ENCODE measurements at places on chromosomes 11 and 22.
A peak's percentile ranks its signal among the peaks of the same experiment; 100 is the strongest.

GRCh38 chr11:64241491-64242374 lies 838 bp downstream of the FKBP2 start:
- no peak for DNase-seq

DNA sequence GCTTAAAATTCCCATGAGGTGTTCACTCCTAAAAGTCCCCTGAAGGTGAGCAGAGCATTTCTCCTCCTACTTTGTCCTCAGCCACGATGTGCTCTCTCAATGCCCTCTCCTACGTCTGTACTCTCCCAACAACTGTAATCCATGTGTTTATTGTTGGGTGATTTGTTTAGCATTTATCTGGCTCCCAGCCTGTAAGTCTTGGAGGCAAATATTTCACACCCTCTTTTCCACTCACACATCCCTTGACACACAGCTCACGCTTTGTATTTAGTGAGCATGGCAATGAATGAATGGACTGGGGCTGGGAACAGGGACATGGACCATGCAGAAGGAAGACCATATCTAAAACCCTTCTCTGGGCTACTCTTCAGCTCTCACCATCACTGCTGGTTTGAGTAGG lies 22.6 kb downstream of the HTR3A start:
- no peak for DNase-seq

GRCh38 chr11:120208001-120208441 lies 2.8 kb upstream of the OAF start:
- DNase-seq = no peak

GRCh38 chr11:63417174-63417852 lies 47.7 kb downstream of the SLC22A9 start:
- no peak for DNase-seq

GRCh38 chr11:34359548-34359891 lies 1.7 kb upstream of the ABTB2 start:
- DNase-seq = no peak

GRCh38 chr11:11884774-11885481 lies 43.2 kb downstream of the USP47 start:
- no peak for DNase-seq

DNA sequence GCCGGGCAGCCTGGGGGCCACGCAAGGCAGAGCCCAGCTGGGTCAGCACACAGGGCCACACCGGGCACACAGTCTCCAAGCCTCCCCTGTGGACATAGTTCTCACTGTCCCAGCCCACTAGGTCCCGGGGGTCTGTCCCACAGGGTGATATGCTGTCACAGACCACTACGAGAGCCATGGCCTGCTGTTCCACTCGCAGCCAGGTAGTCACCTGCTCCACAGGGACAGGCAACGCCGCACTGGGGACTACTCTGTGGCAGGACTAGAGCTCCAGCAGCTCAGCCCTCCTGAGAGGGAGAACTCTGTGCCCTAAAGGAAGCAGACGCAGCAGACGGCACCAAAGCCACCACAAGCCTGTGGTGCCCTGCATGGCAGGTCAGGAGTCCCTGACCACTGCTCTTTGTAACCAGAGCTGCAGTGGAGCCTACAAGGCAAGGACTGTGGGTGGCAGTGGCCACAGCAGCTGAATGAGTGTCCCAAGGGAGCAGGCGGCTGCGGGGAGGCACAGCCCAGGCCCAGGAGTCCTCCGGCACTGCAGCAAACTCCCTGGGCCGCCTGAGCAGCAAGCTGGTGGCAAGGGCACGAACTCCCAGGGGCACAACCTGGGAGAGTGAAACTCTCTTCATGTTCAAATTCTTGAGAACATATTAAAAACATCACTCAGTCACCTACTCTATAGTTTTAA lies 171.2 kb upstream of the GRK3 start:
- no peak for DNase-seq

- no peak for DNase-seq
These were observed 4.4 kb downstream of the TMEM109 start for GRCh38 chr11:60918251-60918938.

DNA sequence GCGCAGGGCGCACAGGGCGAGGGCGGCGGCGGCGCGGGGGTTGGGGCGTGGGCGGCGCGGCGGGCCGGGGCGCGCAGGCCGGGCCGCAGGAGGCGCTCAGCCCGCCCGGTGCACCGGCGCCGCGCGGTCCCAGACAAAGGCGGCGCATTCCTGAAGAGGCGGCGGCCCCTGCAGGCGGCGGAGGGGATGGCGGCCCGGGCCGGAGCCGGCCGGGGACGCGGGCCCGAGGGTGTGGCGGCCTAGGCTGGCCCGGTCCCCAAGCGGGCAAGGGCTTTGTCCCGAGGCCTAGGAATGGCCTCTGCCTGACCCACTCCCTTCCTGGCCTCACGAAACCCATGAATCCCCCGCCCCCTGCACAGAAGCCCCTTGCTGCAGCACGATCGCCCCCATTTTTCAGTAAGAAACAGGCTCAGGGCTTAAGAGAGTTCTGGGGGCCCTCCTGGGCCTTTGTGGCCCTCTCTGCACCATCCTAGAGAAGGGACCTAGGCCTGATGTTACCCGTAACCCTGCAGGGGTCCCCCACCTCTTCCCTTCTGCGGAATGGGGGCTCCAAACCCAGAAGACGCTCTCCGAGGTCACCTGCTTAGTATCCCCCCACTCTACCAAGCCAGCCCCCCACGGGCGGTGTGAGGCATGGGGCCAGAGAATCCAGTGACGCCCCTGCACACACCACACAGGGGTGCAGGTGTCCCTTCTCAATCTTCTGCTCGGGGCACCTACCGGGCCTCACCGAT lies at the start of gene RTN4R:
Gene RTN4R (minus strand): TSS at position 40 of the 734 bp plus-strand sequence. CDS start 226 bp downstream, outside the sequence.
- DNase-seq = no peak

DNA sequence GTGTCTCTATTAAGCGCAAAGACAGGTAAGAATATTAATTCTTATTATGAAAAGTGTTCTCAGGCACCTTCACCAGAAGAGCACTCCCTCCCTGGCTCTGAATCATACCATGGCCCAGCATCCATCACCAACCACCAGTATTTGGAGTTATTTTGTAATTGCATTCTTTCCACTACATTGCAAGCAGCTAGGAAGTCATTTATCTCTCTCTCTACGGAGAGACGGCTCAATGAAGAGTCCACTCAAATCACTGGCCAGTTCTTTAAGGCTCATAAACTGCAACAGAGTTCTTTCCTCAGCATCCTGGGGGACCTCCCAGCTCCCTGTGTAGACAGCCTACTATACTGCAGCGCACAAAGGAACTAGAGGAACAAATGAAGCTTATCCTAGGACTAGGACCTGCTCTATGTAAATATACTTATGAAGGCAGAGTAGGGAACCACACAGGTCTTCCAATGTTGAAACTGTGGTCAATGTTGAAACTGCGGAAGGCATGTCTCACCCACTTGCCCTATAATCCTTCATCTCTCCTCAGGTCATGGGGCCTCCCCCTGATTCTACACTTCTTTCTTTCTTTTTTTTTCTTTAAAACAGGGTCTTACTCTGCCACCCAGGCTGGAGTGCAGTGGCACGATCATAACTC lies 63.4 kb downstream of the AAMDC start:
- DNase-seq = peak; percentile 78

Measured in astrocyte of the spinal cord (primary cell).